NCI-H1092 (cell line): ENCODE measurements at places on chromosomes 4 and X.

- peak; percentile 68 for DNase-seq
Observed at GRCh38 chr4:15479089-15479912, 9.6 kb downstream of the CC2D2A start.

- no peak for DNase-seq
Observed at GRCh38 chr4:180336494-180337090, 1906.6 kb upstream of the TENM3 start.

DNA sequence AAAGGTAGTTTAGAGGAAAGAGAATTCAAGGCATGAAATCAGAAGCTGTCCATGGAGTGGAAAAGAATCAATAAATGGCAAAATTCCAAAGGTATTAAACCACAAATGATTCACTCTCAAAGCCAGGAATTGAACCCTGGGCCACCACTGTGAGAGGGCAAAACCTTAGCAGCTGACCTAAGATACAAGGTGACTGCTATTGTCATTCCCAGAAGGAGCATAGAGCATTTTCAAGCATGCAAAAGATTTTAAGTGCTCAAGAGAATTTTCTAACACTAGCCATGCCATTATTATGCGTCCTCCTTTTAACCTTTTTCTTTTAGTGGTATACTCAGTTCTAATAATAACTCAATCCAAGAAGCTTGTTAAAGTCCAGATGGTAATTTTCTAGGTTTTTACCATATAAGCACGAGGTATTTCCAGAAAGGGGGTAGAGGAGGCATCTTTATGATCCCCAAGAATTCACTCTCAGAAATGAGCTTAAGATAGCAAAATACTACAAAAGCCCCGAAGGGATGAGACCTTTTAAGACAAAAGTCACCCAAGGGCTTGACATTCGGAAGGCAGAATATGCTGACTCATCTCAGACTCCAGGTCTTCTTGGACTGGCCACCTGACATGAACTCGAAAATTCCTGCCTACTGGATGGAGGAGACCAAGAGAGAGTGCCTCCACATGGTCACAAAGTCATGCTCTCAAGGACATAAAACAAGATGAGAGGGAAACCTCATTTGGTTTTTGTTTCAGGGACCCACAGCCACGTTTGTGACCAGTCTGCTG is 13.8 kb upstream of the PAGE5 start:
- DNase-seq = no peak

DNA sequence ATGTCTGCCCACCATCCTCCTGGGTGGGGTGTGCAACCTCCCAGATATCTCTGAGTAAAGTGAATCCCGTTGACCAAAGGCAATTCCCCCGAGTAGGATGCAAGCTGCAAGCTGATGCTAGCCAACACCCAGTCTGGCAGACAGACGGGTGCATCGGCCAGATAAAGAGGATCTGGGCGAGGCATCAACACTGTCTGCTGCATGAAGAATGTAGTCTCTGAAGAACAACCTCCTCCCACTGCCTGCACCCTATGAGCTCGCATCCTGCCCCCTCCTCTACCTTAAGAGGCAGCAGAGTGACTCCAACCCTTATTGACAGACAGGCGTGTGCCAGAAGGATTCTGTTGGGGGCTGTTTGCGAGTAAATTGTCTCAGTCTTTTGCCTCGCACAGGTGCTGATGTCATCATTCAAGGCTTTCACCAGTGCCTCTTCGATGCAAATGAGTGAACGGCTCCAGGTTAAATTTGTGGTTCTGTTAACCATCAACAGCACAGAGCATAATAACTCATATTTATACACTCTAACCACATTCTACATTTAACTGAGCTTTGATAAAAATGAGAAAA is 546.9 kb downstream of the BCOR start:
- no peak for DNase-seq

DNA sequence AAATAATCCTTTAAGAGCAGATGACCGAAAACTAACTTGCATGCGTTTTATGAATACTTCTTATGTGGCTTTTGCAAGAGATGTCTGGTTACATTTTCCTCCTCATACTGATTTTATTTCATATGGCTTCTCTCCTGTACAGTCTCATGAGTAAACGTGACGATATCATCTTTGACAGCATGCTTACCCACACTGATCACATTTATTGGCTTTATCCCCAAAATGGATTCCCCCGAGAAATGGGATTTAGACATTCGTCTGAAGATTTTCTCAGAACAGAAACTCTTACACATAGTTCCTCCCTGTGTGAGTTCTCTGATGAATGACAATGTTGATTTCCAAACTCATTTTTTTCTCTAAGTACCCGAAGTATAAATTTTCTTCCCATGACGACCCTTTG is 939.7 kb upstream of the LCORL start:
- no peak for DNase-seq

- DNase-seq = no peak
Observed at GRCh38 chr4:30825008-30825770, 105.0 kb downstream of the PCDH7 start.

DNA sequence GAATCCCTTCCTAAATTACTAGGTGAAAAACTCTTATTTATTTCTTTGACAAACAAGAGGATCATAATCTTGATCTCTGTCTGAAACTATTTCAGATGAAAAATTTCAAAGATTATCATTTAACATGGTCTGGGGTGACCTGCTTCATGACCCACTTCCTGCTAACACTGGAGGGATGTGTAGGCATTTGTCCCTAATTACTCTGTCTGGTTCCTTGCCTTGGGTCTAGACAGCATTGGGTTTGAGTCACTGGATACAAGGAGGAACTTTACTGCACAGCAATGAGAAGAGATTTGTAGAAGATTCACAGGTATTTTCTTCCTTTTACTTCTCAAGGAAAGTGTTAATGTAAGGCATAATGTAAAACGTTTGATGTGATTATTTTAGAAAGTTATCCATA is 67.9 kb downstream of the LEF1 start:
- no peak for DNase-seq

DNA sequence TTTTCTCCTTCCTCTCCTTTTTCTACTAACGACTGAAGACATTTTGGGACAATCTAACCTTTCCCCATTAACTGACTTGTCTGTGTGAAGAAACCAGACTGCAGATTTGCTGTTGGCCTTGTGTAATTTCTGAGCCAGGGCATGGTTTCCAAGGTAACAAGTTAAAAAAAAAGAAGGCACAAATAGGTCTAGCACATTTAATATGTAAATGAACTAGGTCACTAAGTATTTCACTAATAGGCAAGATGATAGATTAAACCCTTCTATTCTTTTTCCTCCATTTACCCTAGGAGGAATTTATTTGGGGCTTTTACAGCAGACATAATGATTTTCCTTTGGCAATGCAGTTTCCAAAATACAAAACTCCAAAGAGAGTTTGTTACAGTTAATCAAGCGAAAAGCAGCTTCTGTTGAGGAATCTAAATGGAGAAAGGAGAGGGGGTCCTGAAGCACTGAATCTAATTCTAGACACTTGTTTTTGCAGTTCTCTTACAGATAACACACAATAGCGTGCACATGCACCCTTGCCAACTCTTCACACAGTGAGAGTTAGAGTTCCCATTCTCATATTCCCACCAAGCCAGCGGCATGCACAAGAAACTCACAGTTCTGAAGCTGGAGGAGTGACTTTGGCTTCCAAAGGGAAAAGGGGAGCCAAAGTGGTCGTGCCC is 72.0 kb downstream of the TSPAN5 start:
- no peak for DNase-seq

DNA sequence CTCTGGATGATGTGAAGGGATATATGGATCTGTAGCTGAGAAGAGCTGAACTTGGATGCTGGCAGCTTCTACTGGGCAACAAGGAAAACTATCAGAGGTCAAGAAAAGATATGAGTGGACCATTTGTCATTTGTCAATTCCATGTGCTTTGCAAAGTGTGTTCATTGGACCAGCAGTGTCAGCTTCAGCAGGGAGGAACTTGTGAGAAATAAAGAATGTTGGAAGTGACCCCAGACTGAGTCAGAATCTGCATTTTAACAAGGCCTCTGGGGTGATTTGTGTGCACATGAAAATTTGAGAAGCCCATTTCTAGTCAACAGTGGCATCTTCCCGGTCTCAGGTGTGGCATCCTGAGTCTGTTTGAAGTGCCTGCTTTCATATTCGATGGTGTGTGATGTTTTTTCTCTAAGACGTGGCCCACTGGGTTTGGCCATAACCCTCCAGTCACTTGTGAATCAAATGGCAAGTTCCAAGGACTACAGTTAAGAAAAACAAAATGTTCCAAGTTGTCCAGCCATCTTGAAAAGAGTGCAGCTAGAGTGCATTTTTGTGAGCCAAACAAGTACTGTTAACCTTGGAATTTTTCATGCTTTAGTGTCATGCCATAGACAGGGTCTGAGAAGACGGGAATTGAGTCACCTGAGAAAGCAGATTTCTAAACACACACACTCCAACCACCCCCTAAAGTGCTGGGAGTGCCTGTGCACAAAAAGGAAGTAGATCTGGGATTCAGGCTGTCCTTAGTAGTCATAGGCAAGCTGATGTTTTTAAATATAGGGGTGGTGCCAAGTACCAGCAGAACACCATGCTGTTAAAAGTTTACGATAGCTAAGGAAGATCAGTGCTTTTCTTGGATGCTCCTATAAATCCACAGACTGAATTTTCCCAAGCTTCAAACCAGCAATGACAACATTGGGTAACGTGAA is 26.4 kb downstream of the GPM6B start:
- DNase-seq = no peak

- DNase-seq = peak; percentile 98
Observed at GRCh38 chr4:169619958-169620879, at the start of gene CLCN3. TSS of gene CLCN3 (plus strand) at chr4:169620578. CDS start at chr4:169635929, 15,351 bp downstream.

DNA sequence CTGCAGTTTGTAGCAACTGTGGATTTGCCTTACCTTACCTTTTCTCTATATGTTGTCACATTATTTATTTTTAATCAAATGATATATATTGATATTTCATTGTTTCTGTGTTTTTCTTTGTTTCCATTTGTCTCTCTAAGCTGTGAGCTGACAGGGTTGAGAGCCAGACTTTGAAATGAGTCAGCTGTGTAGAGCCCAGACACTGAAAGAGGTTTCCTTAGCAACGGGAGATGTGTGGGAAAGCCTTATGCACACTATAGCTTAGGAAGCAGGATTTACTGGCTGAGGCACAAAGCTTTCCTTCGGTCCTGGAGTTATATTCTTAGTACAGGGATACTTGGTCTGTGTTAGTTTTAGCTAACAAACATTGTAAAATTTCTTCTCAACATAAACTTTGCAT is 192.2 kb downstream of the FGF13 start:
- DNase-seq = peak; percentile 64

GRCh38 chr4:27886120-27886519 is 1025.5 kb downstream of the STIM2 start:
- no peak for DNase-seq

- DNase-seq = no peak
Observed at GRCh38 chrX:114619874-114620273, 36.0 kb downstream of the HTR2C start.

GRCh38 chr4:147591106-147591505 is 26.1 kb upstream of the TMEM184C start:
- DNase-seq = no peak

DNA sequence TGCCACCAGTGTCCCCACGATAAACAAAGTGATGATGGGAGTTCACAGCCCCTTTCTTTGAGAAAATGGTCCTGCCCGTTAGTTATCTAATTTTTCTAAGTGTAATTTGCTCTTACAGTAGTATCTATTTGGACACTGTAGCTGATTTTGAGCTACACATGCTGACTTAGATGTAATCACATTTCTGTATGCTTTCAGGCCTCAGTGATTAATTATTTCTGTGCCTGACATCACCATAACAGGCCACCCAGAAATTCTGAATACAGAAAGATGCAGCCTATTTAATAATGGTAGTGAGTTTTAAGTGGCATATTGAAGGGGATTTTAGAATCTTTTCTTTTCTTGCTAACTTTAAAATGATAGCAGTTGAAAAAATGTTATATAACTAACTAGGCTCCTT is 147.6 kb upstream of the ANXA10 start:
- no peak for DNase-seq

GRCh38 chr4:29278585-29278984 is 1441.6 kb upstream of the PCDH7 start:
- DNase-seq = no peak

- DNase-seq = no peak
Observed at GRCh38 chrX:136210243-136210642, 41.0 kb downstream of the MAP7D3 start.

- no peak for DNase-seq
Observed at GRCh38 chr4:24836661-24837242, 41.4 kb downstream of the SOD3 start.

DNA sequence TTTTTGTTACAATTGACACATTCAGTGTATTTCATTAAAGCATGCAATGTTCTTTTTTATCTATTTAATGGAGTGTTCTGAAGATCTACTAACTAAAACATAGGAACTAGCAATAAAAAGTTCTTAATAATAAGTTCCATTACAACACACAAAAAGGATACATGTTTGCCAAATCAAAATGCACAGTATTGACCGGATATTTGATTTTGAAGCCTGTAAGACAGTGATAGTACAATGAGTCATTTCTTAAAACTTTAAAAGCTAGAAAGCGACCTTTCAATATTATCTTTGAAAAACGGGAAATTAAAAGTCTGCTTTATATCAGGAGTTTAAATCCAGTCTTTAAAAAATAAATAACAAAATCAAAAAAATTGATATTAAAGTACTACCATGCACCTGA is 2.4 kb upstream of the PRDM5 start:
- DNase-seq = no peak

GRCh38 chr4:182655340-182655739 is 261.8 kb downstream of the DCTD start:
- DNase-seq = no peak

DNA sequence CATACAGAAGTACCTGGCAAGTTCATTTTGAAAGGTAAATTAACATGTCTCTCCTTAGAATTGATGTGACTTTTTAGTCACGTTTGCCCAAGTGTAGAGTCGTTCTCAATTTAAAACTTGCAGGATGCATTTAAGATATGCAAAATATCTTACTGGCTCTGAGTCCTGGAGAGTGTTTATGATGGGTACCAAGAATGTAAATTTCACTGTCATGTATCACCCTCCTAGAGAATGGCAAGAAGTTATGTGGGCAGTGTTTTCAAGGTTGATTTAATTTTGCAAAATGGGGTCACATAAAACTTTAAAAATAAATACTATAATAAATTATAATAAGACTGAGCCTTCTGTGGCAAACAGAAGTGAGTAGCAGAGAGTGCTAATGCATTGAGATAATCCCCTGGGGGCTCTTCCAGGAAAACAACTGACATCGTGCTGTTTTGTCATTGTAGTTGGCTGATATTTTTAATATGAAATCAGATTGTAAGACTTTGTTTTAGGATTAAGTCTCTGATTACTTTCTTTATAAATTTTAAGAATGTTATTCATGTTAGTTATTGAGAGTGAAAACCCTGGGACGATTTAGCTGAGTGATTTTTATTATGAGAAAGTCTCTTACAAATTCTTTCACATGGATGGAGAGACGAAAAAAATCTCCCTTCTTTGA is 103.0 kb downstream of the AFF1 start:
- no peak for DNase-seq

- DNase-seq = no peak
Observed at GRCh38 chr4:41839916-41840854, 91.7 kb upstream of the PHOX2B start.

- DNase-seq = no peak
Observed at GRCh38 chr4:189597341-189597740, 343.3 kb upstream of the FRG1 start.

- no peak for DNase-seq
Observed at GRCh38 chrX:74338852-74339251, 34.9 kb downstream of the ZCCHC13 start.

GRCh38 chrX:619812-620531 is 10.6 kb upstream of the SHOX start:
- DNase-seq = no peak

GRCh38 chrX:146831994-146832393 is 17.4 kb upstream of the CXorf51A start:
- DNase-seq = no peak
